ENCODE measurements at places on chromosomes 7 and 10. TPM values are rescaled to one million over a fixed set of nuclear protein-coding genes. Genes with fewer than 3 reads are reported as not detected.
A peak's percentile ranks its signal among the peaks of the same experiment; 100 is the strongest.

The BTBD16 gene
- 2.6 TPM for total RNA-seq

The TMEM139 gene
- total RNA-seq: 2.1 TPM

The ADARB2 gene
- total RNA-seq: 0.26 TPM

The ANKRD61 gene
- total RNA-seq: not detected

The ABCA13 gene
- total RNA-seq: 2.0 TPM

The PLA2G12B gene
- not detected for total RNA-seq

The A1CF gene
- total RNA-seq: not detected

The EIF3A gene
- 110 TPM for total RNA-seq

The SLC26A3 gene
- total RNA-seq: not detected

DNA sequence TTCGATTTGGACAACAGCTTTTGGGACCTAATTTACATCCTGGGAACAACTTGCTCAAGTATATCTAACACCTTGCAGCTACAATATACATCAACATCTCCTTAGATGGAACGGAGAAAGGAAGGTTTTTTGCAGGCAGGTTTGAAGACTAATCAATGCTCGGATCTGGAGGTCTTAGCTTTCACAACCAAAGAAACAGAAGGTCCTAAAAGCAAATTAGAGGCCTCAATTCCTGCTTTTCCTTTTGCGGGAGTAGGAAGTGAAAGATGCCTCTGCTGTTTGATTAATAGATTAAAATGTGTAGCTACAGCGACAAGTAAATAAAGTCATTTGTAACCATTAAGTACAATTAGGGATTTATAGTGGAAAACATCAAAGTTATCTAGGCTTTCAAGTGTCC lies 3.7 kb upstream of the SP8 start:
- no peak for DNase-seq

DNA sequence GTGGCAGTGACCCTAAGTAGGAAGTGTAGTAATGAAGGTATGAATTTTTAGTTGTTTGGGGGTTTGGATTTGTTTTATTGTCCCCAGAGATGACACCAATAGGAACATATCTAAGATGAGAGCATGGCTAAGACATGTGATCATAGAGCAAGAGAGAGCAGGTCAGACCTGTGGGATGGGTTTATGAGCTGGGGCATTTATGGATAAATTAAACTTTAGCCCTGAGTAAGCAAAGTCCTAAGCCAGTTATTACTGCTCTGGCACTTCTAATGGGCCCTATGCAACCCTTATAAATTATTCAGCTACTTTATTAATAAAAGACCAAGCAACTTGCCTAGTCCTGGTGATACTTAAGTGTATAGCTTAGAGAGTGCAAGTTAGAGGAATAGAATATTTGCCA lies 85.1 kb downstream of the LRRC4 start:
- no peak for DNase-seq

DNA sequence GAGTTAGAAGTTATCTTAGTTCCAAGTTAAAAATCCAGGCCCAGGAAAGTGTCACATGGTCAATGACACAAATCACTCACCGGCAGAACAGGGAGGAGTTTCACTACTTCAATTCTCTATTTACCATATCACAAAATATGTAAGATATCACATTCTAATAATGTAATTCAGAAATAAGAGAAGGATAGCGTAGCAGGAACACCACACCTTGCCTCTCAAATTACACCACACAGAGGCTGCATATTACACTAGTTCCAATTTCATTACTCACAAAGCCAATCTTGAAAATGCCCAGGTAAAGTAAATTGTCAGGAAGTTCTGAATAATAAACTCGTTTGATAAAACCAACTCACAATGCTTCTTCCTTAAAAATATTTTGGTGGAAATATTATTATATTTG lies 169.2 kb downstream of the CTTNBP2 start:
- no peak for DNase-seq

DNA sequence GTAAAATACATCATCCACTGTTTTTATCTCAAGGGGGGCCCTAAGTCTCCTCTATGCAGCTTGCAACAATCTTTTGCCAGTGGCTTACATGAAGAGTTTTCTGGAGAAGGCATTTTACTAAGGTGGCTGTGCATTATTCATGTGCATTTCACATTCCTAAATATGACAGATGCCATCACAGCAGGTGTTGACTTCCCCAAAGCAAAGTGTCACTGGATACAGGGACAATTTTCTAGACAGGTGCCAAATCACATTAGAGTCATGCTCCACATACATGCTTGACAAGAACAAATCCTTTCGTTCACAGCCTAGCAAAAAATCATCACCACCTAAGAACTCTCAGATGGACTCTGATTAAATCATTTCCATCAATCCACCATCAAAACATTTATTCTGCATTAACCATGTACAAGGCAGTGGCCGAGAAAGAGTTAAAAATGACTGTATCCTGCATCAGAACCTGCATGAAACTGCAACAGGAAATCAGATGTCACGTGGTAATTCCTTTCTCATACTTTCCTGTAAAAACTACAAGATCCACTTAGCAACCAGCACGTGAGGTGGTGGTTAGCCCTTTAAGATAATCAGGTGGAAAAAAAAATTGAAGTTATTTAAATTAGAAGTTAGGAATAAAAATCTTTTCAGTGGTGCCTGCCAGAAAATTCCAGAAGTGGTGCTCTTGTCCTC lies 88.2 kb upstream of the AFAP1L2 start:
- no peak for DNase-seq

DNA sequence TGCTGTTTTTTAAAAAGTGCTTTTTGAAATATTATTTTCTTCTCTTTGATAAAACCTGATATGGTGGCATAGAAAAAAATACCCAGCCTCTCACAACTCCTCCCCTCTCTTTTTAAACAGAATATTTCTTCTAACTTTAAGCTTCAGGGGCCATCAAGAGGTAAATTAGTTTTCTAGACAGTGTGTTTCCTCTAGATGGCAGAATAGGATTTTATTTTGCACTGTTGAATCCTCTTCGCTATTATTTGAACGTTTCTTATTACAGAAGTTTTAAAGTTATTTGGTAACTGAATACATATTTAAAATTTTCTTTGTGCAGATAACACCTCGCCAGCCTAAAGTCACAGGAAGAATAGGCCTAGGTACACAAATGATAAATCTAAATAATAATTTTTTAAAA lies 30.3 kb downstream of the ARL5B start:
- DNase-seq: no peak

DNA sequence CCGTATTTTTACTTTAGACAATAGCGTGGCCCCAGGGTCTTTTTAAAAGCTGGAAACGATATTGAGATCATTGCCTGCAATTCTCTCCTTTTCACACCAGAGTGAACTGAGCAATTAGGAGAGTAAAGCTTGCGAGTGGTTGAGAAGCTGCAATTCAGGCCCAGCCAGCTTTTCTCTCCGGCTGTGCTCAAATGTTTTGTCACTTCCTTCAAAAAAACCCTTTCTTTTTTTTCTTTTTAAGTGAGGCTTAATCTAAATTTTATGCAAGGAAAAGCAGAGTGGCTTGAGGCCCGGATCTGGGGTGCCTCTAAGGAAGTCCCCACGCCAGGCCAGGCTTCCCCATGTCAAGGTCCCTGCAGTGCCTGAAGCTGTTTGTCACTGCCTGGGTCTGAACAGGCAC lies 433.9 kb downstream of the GLRX3 start:
- DNase-seq: no peak

- peak; percentile 32 for DNase-seq
Observed at GRCh38 chr7:75892634-75893272, 13.9 kb downstream of the RHBDD2 start.

DNA sequence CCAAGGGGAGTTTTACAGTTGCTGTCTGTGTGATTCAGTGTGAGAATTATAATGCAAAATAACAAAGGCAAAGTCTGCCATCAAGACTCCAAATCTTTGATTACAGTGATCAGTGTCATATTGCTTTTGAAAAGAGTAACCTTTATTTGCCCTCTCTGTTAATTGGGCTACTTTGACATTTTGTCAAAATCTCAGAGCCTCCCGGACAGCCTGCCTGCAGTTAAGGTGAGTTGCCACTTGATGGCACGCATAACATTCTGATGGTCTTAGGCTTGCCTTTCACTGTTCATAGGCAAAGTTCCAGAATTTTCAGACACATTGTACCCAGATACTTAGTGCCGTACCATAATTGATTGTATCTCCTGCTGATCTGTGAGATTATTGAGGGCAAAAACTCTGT lies 253.5 kb downstream of the ABCA13 start:
- no peak for DNase-seq

- DNase-seq: no peak
Observed at GRCh38 chr7:14195871-14196270, 206.4 kb upstream of the ETV1 start.

GRCh38 chr7:105496521-105496920 lies 25.6 kb downstream of the PUS7 start:
- no peak for DNase-seq

GRCh38 chr7:71173955-71174354 lies 42.0 kb downstream of the GALNT17 start:
- DNase-seq: no peak

DNA sequence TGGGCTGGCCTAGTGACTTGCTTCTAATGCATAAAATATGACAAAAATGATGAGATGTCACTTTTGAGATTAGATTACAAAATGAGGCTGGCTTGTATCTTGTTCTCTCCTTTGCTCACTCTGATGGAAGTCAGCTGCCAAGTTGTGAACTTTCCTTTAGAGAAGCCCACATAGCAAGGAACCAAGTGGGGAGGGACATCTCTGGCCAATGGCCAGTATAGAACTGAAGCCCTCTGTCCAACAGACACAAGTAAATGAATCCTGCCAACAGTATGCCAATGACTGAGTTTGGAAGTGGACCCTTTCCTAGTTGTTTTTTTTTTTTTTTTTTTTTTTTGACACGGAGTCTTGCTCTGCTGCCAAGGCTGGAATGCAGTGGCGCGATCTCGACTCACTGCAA lies 3.3 kb downstream of the ZC3HC1 start:
- DNase-seq: no peak

GRCh38 chr10:89101943-89102342 lies 105.2 kb downstream of the CH25H start:
- no peak for DNase-seq

DNA sequence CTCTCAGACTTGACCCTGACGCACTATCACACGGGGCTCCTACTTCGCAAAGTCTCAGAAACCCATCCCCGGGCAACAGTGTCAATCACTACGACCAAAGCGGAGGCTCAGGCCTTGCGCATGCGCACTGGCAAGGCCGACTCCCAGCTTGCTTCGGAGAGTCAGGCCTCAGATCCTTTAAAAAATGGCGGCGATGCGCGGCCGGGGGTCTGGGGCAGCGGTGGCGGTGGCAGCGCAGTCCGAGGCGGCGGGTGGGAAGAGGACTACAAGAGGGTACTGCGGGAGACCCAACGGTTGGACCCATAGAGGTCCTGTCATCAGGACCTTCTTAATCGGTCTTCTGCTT lies 196.9 kb downstream of the ZNF716 start:
- DNase-seq: no peak

DNA sequence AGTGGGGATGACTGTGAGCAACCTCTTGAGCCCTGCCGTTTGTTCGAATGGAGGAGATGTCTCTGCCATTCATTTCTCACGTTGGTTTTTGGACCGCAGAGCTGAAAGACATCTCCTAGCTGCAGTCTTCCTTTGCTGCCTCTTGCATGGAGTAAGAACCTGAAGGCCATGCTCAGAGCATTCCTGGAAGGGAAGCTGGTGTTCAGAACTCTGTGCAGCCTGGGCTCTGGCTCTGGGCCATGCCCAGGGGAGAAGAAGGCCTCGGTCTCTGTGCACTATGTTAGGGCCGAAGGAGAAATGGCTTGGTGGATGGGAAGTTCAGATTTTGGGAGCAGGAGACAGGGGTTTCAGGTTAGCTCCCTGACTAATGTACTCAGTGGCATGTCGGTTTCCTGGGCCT lies 22.9 kb downstream of the SFTPD start:
- no peak for DNase-seq

DNA sequence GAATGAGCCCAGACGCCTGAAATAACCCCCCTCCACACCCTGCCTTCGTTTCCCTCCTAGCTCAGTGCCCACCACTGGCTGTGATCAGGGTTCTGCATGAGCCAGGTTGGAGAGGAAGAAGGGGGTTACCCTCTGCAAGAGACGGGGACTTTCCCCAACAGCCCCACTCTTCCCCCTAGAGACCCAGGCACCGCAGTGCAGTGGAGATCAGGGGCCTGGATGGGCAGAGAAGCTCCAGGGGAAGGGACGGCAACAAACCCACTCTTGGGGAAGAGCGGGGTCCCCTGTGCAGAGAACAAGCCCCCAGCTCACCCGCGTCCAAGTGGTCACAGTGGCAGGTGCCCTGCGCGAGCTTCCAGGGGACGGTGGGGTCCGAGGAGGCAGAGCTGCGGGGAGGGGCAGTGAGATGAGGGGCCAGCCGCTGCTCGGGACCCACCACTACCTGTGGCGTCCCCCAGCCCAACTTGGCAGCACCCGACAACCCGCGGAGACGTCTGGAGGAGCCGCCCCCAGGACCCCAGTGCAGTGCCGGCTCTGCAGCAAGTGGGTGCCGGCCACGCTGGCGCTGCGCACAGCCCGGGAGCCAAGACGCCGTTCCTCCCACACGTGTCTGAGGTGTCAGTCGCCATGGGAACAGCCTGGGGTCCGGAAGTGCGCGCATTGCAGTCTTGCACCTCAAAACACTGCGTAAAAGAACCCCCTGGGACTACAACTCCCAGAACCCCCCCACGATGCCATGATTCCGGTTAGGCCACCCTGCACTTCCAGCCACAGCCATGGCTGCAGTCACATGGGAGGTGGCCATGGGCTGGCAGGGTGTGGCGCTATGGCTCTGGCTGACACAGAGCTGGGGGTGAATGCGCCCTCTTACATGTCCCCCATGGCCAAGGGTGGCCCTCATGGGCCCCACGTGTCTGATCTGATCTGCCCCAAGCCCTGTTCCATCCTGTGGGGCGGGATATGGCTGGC lies 45.8 kb upstream of the WIPI2 start:
- no peak for DNase-seq

All from urinary bladder (tissue), 4 donors.